ENCODE measurements at places on chromosomes 13 and 19. TPM values are rescaled to one million over a fixed set of nuclear protein-coding genes. Genes with fewer than 3 reads are reported as not detected.
A peak's percentile ranks its signal among the peaks of the same experiment; 100 is the strongest.

DNA sequence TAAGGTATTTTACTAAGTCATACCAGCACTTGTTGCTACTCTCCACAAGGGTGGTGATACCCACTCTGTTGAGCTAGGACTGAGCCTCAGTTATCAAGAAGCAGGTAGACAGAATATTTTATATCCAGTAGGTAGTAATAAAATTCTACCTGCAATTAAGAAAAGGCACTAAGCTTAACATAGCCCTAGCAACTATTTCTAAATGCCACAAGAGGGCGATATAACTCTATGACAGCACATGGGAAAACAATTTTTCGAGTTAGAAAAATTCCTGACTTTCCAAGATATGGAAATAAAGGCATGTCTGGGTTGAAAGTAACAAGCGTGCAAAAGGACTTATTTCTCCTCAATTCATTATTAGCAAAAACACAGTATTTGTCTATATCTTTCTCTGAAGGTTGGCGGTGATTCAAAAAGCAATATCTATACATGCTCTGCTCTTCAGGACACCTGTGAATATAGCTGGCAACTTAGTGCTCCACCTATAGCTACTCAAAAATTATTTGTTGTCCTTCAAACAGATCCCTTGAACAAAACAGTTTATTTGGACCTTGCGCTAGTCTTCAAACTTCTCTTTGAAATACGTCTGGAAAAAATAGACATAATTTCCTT lies 14.7 kb downstream of the CCDC169 start:
- H3K4me3 ChIP-seq: no peak overlapping the region
- peaks cover 4% of the 10 kb centered on the region for H3K36me3 ChIP-seq
- H3K27me3 ChIP-seq: peaks cover 26% of the 10 kb centered on the region
- H3K4me1 ChIP-seq: peaks cover 6% of the 10 kb centered on the region

- H3K36me3 ChIP-seq: no peaks in the 10 kb centered on the region
- H3K4me1 ChIP-seq: peaks cover 71% of the 10 kb centered on the region
- H3K27ac ChIP-seq: peak overlapping the region; percentile 99
- no peaks in the 10 kb centered on the region for H3K27me3 ChIP-seq
- DNase-seq: peak; percentile 30
- peak overlapping the region; percentile 91 for H3K4me3 ChIP-seq
Observed at GRCh38 chr13:98563071-98563470, 13.8 kb downstream of the STK24 start.

- peaks cover 9% of the 10 kb centered on the region for H3K4me1 ChIP-seq
- DNase-seq: no peak
- H3K36me3 ChIP-seq: peaks cover 2% of the 10 kb centered on the region
- no peak overlapping the region for H3K4me3 ChIP-seq
- H3K27me3 ChIP-seq: no peaks in the 10 kb centered on the region
Observed at GRCh38 chr13:45168555-45168930, 32.3 kb downstream of the KCTD4 start.

- peaks cover 11% of the 10 kb centered on the region for H3K4me1 ChIP-seq
- no peak for DNase-seq
- H3K27ac ChIP-seq: no peak overlapping the region
- H3K27me3 ChIP-seq: peaks cover 42% of the 10 kb centered on the region
- no peak overlapping the region for H3K4me3 ChIP-seq
Observed at GRCh38 chr13:97117388-97117910, 104.7 kb upstream of the MBNL2 start.

DNA sequence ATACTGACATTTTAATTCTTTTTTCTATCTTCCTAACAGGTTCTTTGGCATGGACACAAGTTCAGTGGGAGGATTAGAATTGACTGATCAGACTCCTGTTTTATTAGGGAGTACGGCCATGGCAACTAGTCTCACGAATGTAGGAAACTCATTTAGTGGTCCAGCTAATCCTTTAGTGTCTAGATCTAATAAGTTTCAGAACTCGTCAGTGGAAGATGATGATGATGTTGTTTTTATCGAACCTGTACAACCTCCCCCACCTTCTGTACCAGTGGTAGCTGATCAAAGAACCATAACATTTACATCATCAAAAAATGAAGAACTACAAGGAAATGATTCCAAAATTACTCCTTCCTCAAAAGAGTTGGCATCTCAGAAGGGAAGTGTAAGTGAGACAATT lies 34.5 kb downstream of the ZMYM2 start:
- peak overlapping the region; percentile 29 for H3K27ac ChIP-seq
- no peak for DNase-seq
- H3K36me3 ChIP-seq: peaks cover 8% of the 10 kb centered on the region
- H3K4me1 ChIP-seq: peaks cover 44% of the 10 kb centered on the region

- peaks cover 6% of the 10 kb centered on the region for H3K36me3 ChIP-seq
- H3K27ac ChIP-seq: peak overlapping the region; percentile 99
- H3K4me1 ChIP-seq: peaks cover 41% of the 10 kb centered on the region
Observed at GRCh38 chr19:10568062-10568825, 535 bp downstream of the CDKN2D start.

DNA sequence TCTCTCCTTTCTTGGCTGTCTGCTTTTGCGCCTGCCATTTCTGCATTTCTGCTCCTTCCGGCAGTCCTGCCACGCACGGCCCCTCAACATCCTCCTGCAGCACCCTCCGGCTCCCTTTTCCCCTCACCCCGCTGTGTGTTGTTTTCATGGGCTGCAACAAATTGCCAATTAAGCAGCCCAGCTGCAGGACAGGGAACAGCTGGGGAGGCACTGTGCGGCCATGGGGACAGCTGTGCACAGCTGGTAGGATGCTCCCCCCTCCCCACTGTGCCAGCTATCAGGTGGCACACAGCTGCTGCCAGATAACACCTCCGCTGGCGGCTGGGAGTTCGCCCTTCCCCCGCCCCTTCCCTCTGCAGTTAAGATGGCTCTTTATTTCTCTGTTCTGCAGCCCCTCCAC lies 25.4 kb downstream of the LYL1 start:
- peaks cover 6% of the 10 kb centered on the region for H3K4me1 ChIP-seq
- H3K36me3 ChIP-seq: no peaks in the 10 kb centered on the region
- peaks cover 4% of the 10 kb centered on the region for H3K27me3 ChIP-seq
- H3K27ac ChIP-seq: no peak overlapping the region
- no peak for DNase-seq

GRCh38 chr13:76647550-76647949 lies 238.7 kb downstream of the KCTD12 start:
- no peak overlapping the region for H3K4me3 ChIP-seq
- no peak for DNase-seq
- peaks cover 37% of the 10 kb centered on the region for H3K27me3 ChIP-seq
- no peak overlapping the region for H3K27ac ChIP-seq
- no peaks in the 10 kb centered on the region for H3K36me3 ChIP-seq

DNA sequence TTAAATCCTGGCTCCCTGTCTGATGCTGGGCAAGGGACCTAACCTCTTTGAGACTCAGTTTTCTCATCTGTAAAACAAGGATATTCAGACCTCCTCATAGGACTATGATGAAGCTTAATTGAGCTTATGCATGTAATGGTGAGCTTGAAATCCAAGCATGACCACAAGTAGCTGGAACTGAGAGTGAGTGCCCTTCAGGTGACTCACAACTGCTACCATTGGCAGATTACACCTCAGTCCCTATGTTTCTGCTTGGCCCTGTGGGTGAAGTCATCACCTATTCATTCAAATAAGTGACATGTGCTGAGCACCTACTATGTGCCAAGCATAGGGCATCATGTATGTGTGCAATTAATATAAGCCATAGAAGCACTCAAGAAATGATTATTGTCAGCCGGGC lies 25.7 kb downstream of the NOVA2 start:
- no peak overlapping the region for H3K27ac ChIP-seq
- H3K4me1 ChIP-seq: peaks cover 2% of the 10 kb centered on the region
- no peak overlapping the region for H3K4me3 ChIP-seq
- peaks cover 41% of the 10 kb centered on the region for H3K27me3 ChIP-seq
- no peak for DNase-seq
- H3K36me3 ChIP-seq: peaks cover 2% of the 10 kb centered on the region

DNA sequence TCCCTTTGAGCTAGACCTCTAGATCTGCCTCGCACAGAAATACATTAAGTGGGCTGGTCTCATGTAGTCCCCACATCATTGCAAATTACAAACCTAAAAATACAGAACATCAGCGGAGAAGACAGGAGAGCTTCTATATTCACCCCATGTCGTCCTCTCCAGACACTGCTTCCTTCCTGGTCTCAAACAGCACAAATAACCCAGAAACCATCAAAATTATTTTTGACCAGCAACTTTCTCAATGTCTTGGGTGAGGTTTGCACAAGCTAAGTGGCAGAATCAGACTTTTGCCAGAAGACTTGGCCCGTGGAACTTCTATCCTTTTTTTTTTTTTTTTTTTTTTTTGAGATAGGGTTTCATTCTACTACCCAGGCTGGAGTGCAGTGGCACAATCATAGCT lies 28.2 kb downstream of the CLEC17A start:
- no peak overlapping the region for H3K27ac ChIP-seq
- H3K27me3 ChIP-seq: peaks cover 3% of the 10 kb centered on the region
- peaks cover 4% of the 10 kb centered on the region for H3K4me1 ChIP-seq
- H3K36me3 ChIP-seq: no peaks in the 10 kb centered on the region
- DNase-seq: no peak
- H3K4me3 ChIP-seq: no peak overlapping the region

GRCh38 chr19:970695-971094 lies 13.4 kb upstream of the WDR18 start:
- H3K27ac ChIP-seq: peak overlapping the region; percentile 27
- DNase-seq: no peak
- H3K4me3 ChIP-seq: peak overlapping the region; percentile 66
- no peaks in the 10 kb centered on the region for H3K27me3 ChIP-seq
- H3K36me3 ChIP-seq: peaks cover 3% of the 10 kb centered on the region

- peaks cover 7% of the 10 kb centered on the region for H3K4me1 ChIP-seq
- H3K27ac ChIP-seq: no peak overlapping the region
Observed at GRCh38 chr19:37973666-37974065, 66.7 kb downstream of the SIPA1L3 start.

DNA sequence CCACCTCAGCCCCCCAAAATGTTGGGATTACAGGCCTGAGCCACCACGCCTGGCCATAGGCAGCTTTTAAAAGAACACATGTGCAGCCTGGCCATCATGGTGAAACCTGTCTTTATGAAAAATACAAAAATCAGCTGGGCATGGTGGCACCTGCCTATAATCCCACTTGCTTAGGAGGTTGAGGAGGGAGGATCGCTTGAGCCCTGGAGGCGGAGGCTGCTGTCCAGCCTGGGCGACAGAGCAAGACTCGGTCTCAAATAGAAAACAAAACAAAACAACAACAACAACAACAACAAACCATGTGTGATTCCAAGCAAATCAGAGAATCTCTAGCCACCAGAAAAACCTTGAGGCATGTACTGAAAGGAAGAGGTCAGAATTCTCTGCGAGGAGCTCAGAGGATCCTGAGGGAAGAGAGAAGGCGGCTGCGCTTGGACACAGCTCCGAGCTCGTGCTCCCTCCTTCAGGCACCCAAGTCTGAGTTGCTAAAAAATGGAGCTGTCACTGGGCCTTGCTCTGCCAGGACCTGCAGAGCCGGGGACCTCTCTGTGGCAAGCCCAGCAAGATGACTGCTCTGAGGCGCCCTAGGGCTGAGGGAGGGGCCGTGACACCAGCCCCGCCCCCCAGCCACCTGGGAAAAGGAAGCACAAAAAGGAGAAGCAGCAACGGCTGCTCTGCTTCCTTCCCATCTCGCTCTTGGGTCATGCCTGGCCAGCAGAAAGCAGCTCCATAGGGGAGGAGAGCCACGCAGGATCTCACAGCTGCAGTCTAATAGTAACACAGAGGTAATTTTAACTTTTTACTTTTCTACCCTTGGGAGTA lies at the start of gene ARL11:
Gene ARL11 (plus strand): TSS at position 677 of the 822 bp plus-strand sequence. CDS start 1,941 bp downstream, outside the sequence.
- peaks cover 6% of the 10 kb centered on the region for H3K4me1 ChIP-seq
- H3K27ac ChIP-seq: peak within 1 kb of the TSS; percentile 49
- no peaks in the 10 kb centered on the region for H3K27me3 ChIP-seq
- H3K36me3 ChIP-seq: no peaks in the 10 kb centered on the region
- H3K4me3 ChIP-seq: peak within 1 kb of the TSS; percentile 88

GRCh38 chr19:55372316-55373081 lies 2.2 kb upstream of the IL11 start:
- H3K4me3 ChIP-seq: no peak overlapping the region
- H3K27me3 ChIP-seq: peaks cover 45% of the 10 kb centered on the region
- DNase-seq: no peak
- peaks cover 15% of the 10 kb centered on the region for H3K4me1 ChIP-seq
- H3K27ac ChIP-seq: no peak overlapping the region

DNA sequence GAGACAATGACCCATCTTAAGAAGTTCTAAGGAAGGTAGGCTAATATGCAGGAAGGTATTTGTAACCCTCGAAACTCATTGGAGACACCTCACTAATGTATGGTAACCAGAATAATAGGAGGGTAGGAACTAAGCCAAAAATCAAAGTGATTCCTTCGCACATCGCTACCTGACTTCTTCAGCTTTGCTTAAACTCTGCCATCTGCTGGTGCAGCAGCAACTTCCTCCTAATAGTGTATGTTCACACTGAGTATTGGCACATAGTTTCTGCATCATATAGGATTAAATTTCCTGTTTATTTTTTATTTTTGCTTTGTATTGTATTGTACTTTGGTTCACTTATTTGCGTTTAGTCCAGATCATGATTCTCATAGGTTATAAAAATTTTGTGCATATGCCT lies 676.2 kb downstream of the GPC5 start:
- no peak overlapping the region for H3K27ac ChIP-seq
- no peaks in the 10 kb centered on the region for H3K36me3 ChIP-seq
- DNase-seq: no peak

- H3K4me1 ChIP-seq: peaks cover 31% of the 10 kb centered on the region
- no peak overlapping the region for H3K27ac ChIP-seq
- no peak overlapping the region for H3K4me3 ChIP-seq
- DNase-seq: no peak
Observed at GRCh38 chr13:48567515-48568369, 34.9 kb upstream of the RCBTB2 start.

DNA sequence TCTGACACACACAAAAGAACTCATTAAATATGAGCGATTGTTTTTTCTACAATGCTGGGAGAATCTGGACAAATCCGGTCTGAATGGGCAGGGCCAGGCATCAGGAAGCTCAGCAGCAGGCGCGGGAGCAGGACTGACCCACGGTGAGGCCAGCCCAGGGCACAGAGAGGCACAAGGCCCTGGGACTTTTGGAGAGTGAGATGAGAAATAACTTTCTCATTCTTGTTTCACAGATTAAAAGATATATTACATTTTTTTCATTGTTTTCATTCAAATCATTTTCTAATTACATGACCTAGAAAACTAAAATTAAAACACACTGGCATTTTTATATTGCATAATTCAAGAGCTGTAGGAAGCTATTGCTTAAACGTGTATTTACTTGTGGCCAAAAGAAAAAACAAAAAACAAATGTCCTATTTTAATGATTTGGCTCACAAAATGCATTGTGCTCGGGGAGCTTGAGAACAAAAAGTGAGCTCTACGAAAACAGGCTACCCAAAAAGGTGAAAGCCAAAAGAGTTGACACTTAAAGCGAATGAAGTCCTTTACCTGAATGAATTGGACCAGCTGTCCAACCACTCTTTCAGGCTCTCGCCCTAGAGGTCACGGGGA lies 133.1 kb downstream of the TNFRSF19 start:
- DNase-seq: no peak
- H3K36me3 ChIP-seq: no peaks in the 10 kb centered on the region
- H3K4me3 ChIP-seq: no peak overlapping the region
- no peak overlapping the region for H3K27ac ChIP-seq
- H3K4me1 ChIP-seq: no peaks in the 10 kb centered on the region

Gene PABPC3
- total RNA-seq: 0.31 TPM

Gene IL17D
- total RNA-seq: not detected

Gene CDC16
- total RNA-seq: 47.8 TPM

Gene DMPK
- total RNA-seq: 35.8 TPM

Gene TMEM255B
- total RNA-seq: 0.86 TPM

Gene PCDH20
- not detected for total RNA-seq

Gene TRPC4
- not detected for total RNA-seq

Gene LYPD3
- total RNA-seq: 7.4 TPM

Gene PTH2
- total RNA-seq: not detected

Gene TEX101
- total RNA-seq: not detected

Data from T-helper 17 cell (primary cell).